Stimulated activated CD4-positive, alpha-beta T cell treated with anti-CD3 and anti-CD28 coated beads, Interleukin-2, amount 100 ng/mL, for 24 hours (primary cell): ENCODE measurements at places on chromosomes 12 and 14.

GRCh38 chr12:20505056-20505455 lies 136.7 kb downstream of the PDE3A start:
- DNase-seq = no peak

- no peak for DNase-seq
These were observed 57.9 kb downstream of the BCL2L14 start for GRCh38 chr12:12128670-12129069.

- DNase-seq = no peak
These were observed 246.2 kb upstream of the NPAS3 start for GRCh38 chr14:32692441-32692840.

DNA sequence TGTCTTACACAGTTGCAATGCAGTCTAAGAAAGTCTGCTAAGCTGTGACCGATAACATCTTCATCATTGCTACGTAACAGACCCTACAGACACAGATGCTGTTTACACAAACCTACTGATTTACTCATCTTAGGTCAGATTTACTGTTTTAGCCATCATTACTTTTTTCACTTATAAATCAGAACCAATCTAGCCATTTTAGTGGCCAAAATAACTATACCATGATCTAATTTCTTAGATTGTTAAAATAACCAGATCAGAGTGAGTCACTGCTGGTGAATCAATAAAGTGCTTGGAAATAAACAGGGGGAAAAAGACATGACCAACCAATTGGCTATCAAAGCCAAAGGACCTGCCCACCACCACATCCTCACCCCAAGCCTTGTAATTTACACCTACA lies 57.0 kb upstream of the FOXN3 start:
- no peak for DNase-seq

GRCh38 chr12:43480591-43480990 lies 71.4 kb downstream of the ADAMTS20 start:
- no peak for DNase-seq
